Activated T-helper 17 cell treated with anti-CD3 and anti-CD28 coated beads, Interleukin-2, amount 50 U/mL, for 72 hours (primary cell): ENCODE measurements at places on chromosomes 4 and X.

- ATAC-seq: no peak
These were observed 5.6 kb upstream of the CENPC start for GRCh38 chr4:67550857-67551256.

GRCh38 chr4:62709618-62710252 is 1509.6 kb downstream of the ADGRL3 start:
- ATAC-seq: no peak

- ATAC-seq: no peak
These were observed 14.3 kb upstream of the TDO2 start for GRCh38 chr4:155889031-155889793.

- no peak for ATAC-seq
These were observed 625.3 kb upstream of the PCDH7 start for GRCh38 chr4:30094887-30095286.

DNA sequence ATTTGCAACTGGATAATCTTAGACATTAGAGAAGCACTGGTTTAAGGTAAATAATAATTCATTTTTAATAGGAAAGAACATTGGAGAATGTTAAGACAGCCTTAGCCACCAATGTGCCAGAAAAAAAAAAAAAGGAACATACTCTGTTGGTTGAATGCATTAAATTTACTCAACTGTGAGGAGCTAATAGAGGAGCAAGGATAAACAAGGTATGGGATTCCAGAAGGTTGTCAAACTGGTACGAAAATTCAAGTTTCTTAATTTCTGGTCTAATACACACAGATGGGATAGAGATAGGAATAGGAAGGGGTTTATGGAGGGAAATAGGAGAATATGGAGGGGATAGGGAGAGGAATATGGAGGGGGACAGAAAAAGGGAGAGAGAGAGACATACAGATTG is 1096.6 kb downstream of the ARAP2 start:
- ATAC-seq: no peak

DNA sequence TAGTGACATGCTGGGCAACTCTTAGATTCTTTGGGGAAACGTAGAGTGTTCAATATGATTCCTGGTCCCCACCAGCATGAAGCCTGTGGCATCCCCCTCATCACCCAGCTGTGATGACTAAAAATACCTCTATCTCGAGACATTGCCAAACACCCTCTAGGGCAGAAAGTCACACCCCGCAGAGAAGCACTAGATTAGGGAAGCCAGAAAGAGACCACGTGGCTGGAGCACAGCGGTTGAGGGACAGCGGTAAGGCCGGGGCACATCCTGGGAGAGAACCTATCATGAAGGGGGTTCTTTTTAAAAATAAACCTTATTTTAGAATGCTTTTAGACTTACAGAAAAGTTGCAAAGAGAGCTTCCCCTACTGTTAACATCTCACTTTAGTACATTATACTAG is 11.0 kb downstream of the FAT1 start:
- ATAC-seq: no peak

DNA sequence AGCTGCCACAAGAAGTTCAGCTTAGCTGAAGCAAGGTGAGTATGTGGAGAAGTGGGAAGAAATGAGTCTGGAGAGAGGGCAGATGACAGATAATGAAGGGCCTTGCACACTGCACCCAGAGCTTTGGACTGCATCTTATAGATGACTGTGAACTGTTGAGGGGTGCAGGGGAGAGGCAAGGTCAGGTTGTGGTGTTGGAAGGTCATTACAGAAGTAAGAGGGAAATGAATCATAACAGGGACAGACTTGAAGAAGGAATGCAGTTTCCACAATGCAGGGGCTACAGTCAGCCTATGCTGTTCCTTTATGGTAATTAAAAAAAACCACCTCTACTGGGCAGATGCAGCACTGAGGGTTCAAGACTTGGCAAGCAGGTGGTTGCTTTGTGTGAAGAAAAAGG is 4.8 kb upstream of the IGFBP7 start:
- ATAC-seq: no peak

GRCh38 chr4:57635910-57636309 is 525.7 kb upstream of the IGFBP7 start:
- ATAC-seq: no peak

GRCh38 chrX:17860811-17861488 is at the start of gene RAI2:
TSS of gene RAI2 (minus strand) at chrX:17861298. CDS start at chrX:17802010, 59,288 bp downstream.
- ATAC-seq: peak; percentile 24

DNA sequence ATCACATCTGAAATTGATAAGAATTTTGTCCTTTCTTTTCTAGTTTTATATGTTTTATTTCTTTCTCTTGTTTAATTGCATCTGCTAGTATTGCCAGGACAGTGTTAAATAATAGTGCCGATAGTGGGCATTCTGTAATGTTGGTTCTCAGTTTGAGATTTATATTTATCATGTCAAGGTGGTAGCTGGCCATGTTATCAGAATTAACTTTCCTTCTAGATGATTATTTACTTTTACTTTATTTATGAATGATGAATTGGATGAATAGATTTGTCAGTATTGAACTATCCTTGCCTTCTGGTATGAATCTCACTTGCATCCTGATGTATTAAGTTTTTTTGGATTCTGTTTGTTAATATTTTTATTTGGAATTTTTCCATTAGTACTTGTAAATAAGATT is 42.7 kb downstream of the METAP1 start:
- ATAC-seq: no peak

GRCh38 chrX:145292218-145292617 is 44.9 kb downstream of the SPANXN1 start:
- no peak for ATAC-seq

DNA sequence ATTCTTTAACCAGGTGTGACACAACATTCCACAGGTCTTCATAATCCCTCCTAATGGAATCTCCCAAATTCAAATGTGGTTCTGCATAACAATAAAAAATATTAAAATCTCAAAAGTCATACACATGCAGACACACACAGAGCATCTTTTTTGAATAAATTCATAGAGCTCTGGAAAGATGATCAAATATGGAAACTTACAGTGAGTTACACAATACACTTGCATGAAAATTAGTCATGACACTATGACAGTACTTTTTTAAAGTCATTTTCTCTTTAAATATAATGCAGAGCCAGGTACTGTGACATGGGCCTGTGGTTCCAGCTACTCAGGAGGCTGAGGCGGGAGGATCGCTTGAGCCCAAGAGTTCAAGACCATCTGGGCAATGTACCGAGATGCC is 38.9 kb downstream of the DDX60L start:
- ATAC-seq: no peak

GRCh38 chr4:126779436-126780166 is 853.2 kb upstream of the INTU start:
- ATAC-seq: no peak

DNA sequence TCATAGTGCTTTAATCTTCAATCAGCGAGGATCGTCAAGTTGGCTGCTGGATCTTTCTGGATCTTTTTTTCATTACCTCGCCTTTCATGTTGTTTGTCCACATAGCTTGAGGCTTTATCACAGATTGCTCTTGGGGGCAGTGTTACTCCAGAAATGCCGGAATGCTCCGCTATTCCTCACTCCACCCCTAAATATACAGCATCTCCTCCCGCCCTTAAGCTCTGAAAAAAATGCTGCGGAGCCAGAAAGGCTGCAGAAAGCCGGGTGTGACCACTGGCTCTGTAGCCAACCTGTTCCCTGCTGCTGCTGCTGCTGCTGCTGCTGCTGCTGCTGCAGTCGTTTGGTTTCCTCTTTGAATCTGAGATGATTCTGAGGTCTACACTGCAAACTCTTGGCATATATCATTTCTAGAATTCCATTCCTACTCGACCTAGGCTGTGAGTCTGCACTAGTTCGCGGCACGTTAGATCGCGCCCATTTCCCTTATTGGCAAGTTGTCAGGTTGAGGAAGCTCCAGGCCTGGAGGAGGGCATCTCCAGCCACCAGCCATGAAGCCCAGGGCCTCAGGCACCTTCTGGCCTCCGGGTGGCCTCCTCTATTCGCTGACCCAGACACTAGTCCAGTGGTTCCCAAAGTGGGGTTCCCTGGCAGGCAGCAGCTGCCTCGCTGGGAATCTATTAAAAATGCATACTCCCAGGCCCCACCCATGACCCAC is 34.2 kb downstream of the WDR13 start:
- peak; percentile 80 for ATAC-seq

DNA sequence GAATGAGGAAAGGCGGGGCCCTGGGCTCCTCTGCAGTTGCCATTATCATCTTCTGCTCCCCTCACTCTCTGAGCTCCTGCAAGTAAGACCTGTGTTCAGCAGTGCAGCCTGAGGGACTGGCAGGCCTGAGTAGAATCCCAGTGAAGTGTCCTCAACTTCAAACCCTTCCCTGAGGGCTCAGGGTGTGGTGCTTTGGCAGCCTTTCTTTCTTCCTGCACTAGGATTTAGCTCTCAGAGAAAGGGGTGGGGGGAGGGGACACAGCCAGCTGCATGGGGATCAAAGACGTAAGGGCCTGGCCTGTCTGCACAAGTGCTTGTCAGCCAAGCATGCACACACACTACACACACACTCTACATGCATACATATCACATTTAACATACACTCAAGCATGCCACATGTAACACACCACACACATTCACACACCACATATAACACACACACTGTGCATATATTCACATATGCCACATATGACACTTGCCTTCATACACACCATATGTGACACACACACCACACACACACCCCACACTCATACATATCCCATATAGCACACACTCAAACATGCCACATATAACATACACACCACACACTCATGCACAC is 223.4 kb upstream of the RPL34 start:
- no peak for ATAC-seq

- ATAC-seq: no peak
These were observed 750.5 kb upstream of the HTR2C start for GRCh38 chrX:113833096-113834055.

DNA sequence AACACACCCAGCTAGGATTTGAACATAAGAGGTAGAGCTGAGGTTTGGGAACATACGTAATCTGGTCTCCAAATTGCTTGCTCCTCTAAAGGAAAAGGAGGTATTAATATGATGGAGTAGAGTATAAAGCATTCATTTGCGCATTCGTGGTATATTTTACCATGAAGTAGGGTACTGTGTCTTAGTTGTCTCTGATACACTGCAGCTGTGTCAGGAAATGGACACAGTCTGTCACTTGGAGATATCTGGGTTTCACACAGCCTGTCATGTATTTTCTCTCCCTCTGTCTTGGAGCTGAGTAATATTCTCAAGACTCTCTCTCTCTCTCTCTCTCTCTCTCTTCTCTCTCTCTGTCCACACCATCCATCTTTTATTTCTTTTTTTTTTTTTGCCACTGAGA is 274.8 kb upstream of the UGT8 start:
- no peak for ATAC-seq

- no peak for ATAC-seq
These were observed 71.0 kb downstream of the GPAT3 start for GRCh38 chr4:83606898-83607297.

DNA sequence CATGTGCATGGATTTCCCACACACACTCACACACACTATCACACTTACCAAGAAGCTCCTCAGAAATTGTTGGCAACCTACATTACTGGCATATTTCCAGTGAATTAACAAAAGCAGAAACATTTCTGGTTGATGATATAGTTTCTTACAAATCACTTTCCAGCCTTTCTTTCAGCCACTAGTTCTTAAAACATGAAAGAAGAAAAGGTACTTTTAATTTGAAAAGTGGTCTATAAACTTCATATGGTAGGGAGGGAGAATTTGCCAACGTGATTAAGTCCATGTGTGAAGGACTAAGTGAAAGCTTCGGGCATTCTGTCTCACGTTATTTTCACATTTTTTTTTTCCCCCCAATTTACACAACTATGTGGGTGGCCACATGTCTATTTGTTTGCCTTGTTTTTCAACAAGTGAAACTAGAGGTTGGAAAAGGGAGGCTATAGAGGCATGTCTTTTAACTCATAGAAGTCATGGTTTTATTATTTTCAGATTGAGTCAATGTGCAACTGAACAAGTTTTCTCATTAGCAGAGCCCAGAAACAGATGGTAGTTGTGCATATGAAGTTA is 832.1 kb upstream of the INTU start:
- no peak for ATAC-seq

DNA sequence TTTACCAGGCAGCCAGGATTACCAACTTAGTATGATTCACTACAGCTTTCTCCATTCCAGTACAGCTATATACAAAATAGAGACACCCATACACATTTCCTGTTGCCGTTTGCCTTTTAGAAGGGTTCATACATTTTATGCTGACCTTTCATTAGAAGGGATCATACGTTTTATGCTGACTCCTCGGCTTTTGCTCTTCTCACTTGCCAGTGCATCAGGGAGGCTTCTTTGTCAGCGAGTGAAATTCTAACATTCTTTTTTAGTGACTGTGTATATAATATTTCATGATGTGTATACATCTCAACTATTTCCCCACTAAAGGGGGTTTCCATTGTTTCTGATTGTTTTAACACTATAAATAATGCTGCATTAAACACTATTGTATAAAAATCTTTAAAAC is 552.6 kb downstream of the TRIML1 start:
- no peak for ATAC-seq

GRCh38 chr4:80307774-80308465 is 27.6 kb upstream of the CFAP299 start:
- ATAC-seq: no peak

- ATAC-seq: no peak
These were observed 413.2 kb downstream of the FAT4 start for GRCh38 chr4:125727931-125728330.

DNA sequence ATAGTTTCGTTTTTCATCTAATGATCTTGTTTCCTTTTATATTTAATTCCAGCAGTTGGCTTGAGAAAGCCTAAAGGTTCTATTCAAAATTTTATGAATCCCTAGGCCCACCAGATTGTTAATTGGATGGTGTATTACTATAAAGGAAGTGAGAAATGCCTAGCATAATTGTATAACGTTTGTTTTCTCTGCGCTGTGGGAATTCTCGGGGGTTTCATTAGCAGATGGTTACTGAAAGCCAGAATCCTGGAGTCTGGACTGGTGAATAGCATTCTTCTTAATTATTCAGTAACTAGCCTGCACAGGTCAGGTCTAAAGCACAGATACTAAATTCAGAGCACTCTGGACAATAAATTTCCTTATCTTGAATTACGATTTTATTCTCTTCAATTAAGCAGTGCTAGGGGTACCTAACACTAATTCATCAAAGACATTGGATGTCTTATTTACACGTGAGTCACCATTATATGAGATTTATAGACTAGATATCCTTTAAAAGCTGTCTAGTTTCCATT is 459.4 kb downstream of the DTHD1 start:
- ATAC-seq: no peak

GRCh38 chr4:11293866-11294265 is 134.8 kb downstream of the HS3ST1 start:
- no peak for ATAC-seq

GRCh38 chrX:107561468-107562215 is 66.7 kb upstream of the PRPS1 start:
- no peak for ATAC-seq

DNA sequence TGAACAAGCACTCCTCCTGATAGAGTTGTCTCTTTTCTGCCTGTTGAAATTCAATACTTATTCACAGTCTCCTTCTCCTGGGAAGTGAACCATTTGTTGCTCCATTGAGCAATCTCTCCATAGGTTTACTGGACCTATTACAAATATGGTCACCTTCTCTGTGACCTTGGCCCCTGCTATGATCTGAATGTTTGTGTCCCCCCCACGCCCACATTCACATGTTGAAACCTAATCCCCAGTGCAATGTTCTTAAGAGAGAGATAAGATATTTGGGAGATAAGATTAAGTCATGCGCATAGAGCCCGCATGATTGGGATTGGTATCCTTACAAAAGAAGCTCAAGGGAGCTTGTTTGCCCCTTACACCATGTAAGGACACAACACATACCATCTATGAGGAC is 54.1 kb upstream of the GABRE start:
- ATAC-seq: no peak

GRCh38 chr4:139568206-139568955 is 12.4 kb upstream of the SETD7 start:
- no peak for ATAC-seq

- ATAC-seq: no peak
These were observed 94.0 kb upstream of the RBPJ start for GRCh38 chr4:26226629-26227376.
